Amniotic stem cell (primary cell): ENCODE measurements at places on chromosomes 16 and 17.
A peak's percentile ranks its signal among the peaks of the same experiment; 100 is the strongest.

DNA sequence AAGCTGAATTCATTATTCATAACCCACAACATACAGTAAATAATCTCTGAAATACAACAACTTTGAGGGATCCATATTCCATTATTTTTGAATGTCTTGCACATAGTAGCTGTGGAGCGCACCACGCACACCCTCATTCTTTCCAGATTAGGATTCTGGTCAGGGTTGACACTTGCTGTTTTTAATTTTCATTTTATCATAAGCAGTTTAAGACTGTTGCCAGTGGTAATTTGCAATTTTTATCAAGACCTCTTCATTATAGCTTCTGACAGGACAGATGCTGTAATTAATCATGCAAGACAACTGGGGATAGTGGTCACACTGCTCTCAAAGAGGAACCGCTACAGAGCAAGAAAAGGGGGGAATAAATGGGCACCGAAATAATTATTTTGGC, 109.7 kb downstream of the TOX3 start:
- no peak for DNase-seq

- DNase-seq: no peak
Measured at GRCh38 chr17:57318913-57319312, 62.6 kb downstream of the MSI2 start.

DNA sequence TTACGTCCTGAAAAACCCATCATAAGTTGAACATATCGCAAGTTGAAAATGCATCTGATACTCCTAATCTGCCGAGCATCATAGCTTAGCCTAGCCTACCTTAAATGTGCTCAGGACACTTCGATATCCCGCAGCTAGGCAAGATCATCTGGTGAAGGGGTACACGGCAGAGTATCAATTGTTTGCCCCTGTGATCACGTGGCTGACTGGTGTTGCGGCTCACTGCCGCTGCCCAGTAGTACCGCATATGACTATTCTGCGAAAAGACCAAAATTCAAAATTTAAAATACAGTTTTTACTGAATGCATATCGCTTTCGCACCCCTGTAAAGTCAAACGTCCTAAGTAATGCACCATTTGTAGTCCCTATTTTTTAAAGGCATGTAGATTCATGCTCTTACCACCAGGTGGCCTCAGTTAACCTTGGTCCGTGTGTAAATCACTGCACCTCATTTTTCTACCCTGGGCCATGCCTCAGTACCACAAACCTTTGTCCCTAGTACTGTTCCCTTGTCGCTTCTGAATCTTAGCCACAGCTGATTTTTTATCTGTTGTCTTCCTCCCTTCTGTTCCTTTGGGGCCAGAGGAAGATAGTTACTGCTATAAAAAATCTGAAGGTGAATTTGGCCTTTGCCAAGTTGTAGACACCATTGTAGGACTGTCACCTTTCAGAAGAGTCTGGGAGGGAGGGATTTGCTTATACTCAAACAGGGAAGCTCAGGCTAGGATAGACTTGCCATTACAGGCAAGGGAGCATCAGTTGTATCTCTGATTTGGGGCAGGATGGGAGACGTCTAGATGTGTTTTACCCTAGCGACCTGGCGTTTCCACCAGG, 34.4 kb downstream of the WWP2 start:
- DNase-seq: peak; percentile 38

DNA sequence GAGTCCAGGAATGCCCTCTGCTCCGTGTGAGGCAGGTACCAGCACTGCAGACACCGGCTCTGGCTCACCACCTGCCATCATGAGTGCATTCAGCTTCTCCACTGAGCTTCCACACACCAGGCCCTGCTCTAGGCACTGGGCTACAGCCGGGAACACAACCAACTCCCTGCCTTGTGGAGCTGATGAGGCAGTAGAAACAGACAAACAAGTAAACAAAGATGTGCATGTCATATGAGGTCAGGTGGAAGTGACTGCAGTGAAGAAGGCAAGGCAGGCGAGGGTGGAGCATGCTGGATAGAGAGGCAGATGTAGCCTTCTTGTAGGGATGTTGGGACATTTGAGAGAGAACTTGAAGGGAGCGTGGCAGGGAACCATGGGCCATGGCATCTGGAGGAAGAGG, 5.0 kb downstream of the NLRC5 start:
- no peak for DNase-seq

DNA sequence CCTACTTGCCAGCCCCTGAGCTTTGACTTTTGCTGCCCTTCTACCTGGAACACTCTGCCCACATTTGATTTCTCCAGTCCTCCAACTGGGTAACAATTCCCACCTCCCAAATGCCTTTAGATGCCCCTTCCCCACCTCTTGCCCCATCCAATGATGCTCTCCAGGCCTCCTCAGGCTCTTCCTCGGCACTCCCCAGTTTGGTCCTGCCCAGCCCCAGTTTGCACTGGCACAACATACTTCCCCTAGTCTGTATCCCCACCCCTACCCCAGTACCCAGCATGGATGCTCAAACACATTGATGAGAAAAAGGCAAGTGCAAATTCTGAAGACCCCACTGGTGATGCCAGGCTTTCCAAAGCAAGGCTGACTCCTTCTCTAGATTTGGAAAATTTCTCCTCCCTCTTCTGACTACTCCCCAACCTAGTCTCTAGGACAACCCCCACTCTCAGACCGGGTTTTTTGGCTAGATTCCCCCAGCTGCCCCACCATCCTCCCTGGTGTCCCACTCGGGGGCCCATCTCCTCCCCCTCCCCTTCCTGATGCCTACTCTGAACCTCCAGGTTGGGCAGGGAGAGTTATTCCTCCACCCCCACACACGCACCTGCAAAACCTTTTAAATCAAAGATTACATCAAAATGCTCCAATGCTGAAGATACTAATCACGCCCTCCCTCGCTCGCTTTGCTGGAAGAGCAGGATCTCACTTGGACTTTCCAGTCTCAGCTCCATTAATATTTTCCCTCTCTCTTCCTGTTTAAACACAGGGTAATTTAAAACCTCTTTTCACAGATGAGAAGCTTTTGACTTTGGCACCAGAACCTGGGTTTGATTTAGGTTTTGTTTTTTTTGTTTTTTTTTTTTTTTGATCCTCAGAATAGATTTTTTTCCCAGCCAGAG, 94.9 kb downstream of the TMEM132E start:
- DNase-seq: no peak

- no peak for DNase-seq
Measured at GRCh38 chr17:78142119-78142861, 3.9 kb upstream of the C17orf99 start.

GRCh38 chr17:31411707-31412285, 20.3 kb downstream of the RAB11FIP4 start:
- DNase-seq: no peak

DNA sequence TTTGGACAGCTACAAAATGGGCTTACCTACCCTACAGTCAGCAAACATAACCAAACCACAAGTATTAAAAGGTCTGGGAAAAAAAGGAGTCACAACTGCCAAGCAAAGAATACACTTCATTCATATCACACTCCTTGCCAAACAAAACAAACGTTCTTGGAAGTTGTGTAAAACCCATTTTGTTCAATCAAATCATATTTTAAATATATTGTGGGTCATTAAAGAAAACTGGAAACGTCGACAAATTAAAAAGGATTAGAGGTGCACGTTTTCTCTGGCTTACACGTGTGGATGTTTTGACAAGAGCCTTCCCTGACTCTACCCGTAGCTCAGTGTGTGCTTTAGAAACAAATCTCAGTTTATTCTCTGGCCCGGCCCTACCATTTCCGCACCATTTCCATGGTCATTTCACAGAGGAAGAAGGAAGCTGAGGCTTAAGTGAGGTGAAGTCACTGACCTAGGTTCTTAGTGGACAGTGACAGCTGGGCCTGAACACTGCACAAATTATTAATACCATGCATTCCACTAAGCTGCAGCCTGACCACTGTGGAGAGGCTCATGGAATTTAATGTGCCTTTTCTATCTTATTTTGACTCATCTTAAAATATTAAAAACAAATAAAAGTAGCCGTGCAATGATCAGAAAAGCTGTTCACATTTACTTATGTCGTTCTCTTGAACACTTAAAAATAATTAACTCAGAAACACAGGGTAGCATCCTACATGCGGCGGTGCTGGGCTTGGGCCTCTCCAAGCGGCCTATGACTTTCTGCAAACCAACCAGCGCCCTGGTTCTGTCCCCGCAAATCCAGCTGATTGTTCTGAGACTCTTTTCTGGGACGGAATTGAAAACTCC, 968 bp downstream of the CEP112 start:
- no peak for DNase-seq

GRCh38 chr16:3461151-3461550, 17.7 kb downstream of the NAA60 start:
- DNase-seq: no peak

- DNase-seq: no peak
Measured at GRCh38 chr16:51152691-51153576, 1.9 kb upstream of the SALL1 start.

DNA sequence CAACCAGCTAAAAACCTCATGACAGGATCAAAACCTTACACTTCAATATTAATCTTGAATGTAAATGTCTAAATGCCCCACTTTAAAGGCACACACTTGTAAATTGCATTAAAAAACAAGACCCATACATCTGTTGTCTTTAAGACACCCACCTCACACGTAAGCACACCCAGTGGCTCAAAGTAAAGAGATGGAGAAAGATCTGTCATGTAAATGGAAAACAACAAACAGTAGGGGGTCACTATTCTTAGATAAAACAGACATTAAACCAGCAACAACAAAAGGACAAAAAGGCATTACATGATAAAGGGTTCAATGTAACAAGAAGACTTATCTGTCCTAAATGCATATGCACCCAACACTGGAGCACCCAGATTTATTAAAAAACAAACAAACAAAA, 35.6 kb downstream of the SDR42E1 start:
- DNase-seq: no peak

DNA sequence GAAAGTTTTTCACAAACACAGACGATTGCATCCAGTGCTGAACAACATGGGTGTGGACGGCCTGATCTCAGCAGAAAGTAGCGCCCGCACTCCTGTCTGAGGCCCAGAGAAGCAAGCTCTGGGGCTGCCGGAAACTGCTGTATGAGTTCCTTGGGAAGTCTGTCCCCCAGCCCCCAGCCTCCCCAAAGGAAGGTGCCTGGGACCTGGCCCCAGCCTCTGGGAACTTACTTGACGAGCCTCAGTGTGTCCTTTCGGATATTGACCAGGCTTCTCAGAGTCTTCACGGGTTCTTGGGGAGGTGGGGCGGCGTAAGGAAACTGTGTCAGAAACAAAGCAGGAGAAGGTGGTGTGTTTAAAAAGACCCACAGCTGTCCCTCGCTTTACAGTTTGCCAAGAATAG, 32.4 kb upstream of the FOXJ1 start:
- no peak for DNase-seq

DNA sequence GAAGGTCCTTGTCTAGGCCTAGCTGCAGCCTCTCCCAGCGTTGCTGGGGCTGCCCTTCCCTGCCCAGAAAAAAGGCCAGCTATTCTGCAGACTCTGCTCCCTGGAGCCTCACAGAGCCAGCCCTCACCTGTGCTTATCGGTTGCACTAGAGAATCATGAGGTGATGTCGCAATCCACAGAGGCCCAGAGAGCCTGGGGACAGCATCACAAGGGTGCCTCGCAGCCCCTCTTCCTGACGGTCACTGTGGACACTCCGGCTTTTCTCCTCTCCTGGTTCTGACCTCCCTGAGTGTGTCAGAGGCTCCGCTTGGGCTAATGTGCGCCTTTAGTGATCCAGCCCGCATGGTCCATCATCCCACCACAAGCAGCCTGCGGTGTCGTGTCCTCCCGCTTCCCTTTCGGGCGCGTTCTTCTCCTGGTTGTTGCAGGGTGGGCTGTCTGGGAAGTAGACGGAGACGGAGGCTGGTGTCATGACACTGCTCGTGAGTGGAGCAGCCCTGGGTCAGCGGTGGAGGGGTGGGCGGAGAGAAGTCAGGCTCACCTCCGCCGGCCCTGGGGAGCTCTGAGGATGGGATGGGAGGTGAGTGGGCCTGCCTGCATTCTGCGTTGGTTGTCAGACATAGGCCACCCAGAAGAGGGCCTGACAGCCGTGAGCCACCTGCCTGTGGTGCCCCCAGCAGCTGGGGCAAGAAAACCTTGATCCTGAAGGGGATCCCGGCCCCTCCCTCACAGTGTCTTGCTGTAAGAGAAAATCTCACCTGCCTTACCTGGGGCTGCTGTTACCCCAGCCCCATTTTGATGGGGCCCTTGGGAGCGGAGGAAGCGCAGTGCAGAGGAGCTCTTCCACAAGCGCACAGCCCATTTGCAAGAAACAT, 165.9 kb upstream of the CHMP6 start:
- DNase-seq: no peak

DNA sequence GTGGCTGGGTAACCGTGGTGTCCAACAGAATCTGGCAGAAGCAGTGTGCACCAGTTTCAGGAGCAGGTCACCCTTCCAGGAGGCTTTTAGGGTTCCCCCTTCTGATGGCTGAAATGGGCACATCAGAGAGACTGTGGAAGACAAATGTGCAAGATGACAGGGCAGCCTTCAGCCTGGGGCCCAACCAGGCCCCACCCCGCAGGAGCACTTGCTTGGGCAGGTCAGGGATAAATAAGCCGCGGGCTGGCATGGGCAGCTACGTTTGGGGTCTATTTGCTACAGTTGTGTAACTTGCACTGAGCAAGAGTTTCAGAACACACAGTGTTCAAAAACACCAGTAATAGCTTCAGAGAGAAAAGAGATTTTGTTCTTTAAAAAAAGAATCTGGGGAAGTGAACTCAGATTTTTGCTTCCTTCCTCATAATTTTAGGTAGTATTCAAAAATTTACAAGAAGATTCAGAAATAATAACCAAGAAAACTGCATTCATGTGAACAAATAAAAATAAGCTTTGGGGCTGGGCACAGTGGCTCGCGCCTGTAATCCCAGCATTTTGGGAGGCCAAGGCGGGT, 44.9 kb upstream of the BAHCC1 start:
- DNase-seq: no peak

- no peak for DNase-seq
Measured at GRCh38 chr17:41959336-41960095, 7.1 kb upstream of the CNP start.

- DNase-seq: no peak
Measured at GRCh38 chr16:10992797-10993196, 48.4 kb downstream of the CLEC16A start.

- no peak for DNase-seq
Measured at GRCh38 chr16:56861092-56861610, 3.9 kb upstream of the SLC12A3 start.

DNA sequence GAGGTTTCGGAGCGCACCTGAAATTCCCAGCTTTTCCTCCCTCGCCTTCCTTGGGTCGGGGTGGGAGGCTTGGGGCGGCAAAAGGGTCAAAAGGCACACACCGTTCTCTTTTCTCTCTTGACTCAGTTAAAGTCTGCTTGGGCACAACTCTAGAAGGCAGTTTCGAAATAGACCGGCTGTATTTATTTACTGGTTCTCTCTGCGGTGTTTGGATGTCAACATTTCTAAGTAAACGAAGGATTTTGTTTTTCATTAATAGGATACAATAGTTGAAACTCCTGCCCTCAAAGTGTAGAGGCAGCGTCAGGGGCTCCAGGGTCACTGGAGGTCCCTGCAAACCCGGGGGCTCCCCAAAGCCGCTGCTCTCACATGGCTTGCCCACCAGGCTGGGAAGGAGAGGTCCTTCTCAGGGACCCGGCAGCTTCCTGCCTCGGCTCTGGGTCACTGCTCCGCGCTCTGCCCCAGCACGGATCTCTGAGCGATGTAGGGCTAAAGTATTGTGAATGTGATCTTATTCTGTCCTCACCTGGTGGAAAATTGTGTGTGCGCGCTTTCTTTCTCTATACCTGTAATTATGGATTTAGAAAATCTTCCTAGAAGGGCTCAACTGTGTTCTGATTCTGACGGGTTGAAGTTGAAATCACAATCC, 952 bp downstream of the BMERB1 start:
- DNase-seq: no peak

GRCh38 chr16:9090101-9090959, 1.1 kb upstream of the HAPSTR1 start:
- no peak for DNase-seq

GRCh38 chr16:8374586-8375231, 215.6 kb downstream of the TMEM114 start:
- DNase-seq: no peak
